ENCODE measurements at places on chromosomes 12 and 14.

GRCh38 chr12:94575024-94575423, 75.3 kb downstream of the TMCC3 start:
- no peak for DNase-seq

DNA sequence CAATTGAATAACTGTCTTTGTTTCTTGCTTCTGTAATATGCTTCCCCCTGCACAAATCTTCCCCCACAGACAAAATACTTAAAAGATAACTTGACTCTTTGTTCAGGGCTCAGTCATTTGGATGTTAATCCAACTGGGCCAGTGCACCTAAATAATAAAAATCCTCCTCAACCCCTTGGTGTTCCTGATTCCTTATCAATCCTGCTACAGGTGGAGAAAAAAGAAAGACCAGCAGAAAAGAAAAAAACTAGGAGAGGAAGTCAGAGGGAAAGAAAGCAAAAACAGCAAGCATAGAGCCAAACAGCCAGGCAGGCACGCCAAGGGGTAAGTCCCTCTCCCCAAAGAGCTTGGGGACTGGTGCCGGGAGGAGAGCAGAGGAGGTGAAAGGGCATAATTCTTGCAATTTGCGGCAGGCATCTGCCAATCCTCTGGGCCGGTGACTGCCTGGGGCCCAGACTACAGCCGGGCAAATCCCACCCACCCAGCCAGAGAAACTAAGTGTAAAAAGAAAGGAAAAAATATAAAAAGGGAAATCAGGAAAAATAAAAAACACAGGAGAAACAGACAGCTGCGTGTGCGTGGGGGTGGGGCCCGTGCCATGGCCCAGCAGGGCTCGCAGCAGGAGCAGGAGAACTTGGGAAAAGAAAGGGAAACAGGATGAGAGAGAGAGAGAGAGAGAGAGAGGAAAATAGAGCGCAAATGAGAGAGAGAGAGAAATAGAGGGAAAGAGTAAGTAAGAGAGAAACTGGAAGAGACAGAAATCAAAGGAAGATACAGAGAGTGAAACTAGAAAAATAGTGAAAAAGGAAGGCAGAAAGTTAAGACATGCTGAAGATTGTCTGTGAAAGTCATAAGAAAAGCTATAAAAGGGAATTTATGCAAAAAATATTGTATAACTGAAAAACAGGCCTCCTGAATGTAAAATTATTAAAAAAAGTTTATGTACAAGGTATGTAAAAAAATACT, 21.4 kb downstream of the KLRK1 start:
- DNase-seq, result no peak

DNA sequence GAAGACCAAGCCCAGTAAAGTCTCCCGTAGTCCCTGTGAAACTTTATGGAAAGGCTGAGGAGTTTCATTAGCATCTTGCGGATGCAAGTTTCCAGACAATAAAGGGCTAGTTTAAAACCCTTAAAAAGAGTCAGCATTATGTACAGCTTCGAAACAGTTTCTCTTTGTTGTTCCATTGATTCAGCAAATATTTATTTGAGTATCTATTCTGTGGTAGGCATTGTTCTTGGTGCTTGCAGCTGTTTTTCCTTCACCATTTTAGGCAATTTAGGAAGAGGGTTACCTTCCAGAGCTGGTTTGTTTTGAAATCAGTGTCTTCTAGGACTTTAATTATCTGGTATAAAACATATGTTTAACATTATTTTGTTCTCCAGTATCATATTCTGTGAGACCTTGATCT, 1.5 kb downstream of the SLIRP start:
- DNase-seq, result no peak

DNA sequence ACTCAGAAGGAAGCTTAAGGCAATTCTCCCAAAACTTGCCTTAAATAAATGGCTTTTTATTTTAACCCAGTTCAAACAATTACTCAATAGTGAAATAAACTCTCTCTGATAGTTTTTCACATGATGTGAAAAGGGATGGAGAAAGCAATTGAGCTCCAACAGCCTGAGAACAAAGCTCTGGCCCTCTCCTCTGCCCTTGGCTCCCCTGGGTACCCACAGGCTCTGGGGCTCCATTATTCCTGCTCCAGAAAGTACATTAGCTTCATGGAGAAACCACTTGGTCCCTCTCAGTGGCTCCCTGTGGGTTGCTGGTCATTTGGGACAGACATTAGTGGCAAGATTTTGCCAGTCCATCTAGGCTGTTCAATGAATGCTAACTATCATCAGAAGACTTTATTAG, 242.8 kb downstream of the ATP23 start:
- no peak for DNase-seq

- DNase-seq, result no peak
These were observed 112.6 kb downstream of the RBM19 start for GRCh38 chr12:113853491-113853890.

DNA sequence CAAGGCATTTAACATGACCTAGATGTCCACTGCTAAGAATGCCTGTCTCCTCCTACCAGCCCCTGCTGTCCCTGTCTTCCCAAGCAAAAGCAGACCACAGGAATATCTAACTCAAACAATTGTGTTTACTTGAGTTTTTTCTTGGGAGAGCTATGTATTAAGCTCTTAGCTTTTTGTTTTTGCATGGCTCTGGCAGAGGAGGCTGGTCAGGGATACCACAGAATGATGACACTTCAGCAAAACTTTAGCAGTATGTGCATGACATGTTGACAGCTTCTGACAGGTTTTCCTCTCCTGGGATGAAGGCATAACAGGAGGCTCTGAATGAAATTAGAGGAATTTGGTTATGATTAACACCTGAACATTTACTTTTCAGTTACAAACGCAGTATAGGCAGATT, 6.9 kb downstream of the TMBIM6 start:
- no peak for DNase-seq

DNA sequence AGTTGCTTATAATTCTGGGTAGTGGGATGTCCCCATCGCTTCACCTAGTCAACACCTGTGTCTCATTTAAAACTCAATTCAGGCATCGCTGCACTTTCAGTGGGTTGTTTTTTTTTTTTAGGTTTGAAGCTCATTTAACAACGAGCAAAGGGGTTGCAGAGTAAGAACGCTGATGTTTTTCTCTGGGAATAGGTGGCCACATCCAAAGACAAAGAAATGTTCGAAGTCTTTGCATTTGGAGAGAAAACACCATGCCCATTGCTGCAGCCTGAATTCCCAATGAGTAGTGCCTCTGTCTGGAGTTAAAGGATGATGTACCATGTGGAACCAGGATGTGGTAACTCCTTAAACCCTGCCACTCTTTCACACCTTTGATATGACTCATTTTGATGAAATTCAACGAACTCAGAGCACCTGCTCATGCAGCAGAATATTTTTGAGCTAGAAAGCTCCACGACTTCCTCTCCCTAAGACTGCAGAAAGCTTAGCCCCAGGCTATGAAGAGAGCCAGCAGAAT, 35.1 kb upstream of the BATF start:
- DNase-seq, result no peak

DNA sequence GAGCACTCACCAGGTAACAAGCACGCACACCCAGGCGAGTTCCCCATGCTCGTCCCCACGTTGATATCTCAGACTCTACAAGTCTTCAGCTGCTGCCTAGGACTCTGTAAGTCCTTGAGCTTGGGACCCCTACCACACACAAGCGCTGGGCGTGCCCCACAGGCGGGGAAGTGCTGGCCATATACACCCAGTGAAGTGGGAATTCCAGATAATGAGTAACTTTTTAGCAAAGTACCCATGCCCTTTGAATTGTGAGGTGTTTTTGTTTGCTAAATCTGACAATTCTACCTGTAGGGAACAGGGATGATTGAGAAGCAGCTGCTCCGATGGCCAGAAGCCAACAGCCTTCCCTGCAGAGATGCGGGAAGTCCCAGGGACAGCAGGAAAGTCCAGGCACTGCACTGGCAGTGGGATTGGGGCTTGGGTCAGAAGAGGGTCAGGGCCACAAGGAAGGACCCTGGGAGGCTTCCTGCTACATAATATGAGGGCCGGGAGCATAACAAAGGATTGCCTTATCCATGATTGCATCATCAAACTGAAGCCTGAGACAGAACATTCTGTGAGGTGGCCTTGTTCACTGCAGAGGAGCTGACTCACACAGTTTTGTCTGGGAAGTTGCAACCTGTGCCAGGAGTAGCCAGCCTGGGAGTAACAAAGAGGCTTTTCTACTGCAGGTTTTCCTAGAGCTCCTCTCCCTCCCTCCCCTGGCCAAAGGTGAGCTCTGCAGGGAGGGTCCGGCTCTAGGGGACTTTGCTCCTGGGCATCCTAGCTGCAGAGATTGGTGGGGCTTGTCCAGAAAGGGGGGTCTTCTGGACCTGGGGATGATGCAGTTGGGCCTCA, 13.2 kb upstream of the SERPINA3 start:
- DNase-seq, result no peak

DNA sequence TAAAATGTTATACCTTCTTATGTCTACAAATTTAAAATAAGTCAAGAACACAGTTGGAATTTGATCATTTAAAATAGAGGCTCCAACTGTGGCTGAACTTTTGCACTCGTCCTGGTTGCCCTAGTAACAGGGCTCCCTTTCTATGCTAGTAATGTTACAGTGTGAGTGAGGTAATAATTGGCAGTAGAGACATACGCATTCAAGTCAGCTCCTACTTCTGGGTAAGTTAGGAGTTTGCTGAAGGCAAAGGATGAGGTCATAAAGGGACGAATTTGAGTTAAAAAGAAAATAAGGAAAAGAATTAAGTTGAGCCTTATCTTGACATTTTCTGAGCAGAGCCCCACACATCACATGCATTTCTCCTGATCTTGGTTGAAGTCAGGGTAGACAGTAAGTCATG, 129.1 kb downstream of the TMEM117 start:
- no peak for DNase-seq

DNA sequence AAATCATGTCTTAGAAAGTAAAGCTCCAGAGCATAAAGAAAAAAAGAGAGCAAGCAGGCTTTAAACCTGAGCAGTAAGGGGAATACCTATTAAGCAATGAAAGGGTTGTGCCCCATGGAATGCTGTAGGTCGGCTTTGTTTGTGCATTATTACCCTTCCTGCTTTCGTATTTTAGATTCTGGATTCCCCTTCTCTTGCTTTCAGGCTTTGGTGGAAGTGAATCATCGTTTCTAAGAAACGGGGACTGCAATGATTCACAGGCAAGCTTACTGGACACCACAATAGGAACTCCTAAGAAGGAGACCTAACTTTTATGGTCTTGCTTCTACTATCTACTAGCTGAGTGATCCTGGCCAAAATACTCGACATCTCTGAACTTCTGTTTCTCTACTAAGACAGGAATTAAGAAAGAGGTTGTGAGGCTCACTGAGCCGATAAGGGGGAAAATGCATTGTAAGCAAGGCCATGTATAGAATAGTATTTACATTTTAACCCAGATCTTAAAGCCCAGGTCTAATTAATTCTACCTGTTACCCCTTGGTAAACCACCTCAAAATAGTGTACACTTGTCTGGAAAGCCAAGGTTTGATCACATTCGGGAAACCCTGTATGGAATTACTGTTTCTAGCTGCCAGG, 1.2 kb upstream of the BMAL2 start:
- DNase-seq, result peak; percentile 7

GRCh38 chr14:91521061-91521640, 11.0 kb upstream of the PPP4R3A start:
- DNase-seq, result no peak

DNA sequence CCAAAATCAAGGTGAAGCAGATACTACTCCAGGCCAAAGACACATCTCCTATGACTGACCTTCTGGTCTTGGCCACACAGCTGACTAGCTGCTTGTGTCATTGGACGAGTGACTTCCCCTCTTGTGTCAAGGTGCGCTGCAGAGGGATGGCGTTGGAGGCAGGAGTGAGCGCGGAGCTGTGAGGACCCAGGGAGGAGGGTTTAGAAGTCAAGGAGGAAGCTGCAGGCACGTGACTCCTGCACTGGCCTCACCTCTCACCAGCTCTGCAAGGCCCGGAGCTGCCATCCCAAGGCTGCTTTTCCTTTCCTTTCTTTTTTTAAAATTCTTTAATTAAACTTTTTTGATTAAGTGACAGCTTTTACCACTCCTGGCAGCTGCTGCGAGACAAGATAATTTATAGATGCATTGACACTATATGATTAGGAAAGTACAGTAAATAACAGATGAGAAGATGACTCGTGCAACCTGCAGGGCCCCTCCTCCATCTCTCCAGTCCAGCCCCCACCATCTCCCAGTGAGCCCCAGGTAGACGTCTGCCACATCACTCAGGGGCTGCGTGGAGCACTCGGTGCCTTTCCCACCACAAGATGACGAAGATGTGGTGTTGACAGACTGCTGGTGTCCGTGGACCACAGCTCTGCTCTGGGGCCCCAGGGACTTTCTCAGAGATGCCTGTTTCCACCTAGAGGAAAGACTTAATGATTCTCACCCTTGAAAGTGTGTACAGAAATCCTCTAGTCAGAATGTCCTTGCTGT, 350.6 kb downstream of the CACNA1C start:
- DNase-seq, result no peak

GRCh38 chr12:3172124-3173007, 95.2 kb downstream of the TSPAN9 start:
- no peak for DNase-seq

- DNase-seq, result no peak
These were observed 55.5 kb upstream of the FLRT2 start for GRCh38 chr14:85474431-85474830.

DNA sequence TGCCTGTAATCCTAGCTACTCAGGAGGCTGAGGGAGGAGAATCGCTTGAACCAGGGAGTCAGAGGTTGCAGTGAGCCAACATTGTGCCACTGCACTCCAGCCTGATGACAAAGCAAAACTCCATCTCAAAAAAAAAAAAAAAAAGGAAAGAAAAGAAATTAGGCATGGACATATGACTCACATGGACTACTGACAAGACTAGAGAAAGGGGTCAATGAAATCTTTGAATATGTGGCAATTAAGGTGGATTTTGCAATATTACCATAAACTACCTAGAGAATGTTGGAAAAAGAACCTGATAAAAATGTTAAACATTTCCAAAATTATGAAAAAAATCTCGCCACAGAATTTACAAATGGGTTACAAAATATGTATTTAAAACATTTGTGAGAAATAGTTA, 873.6 kb downstream of the C12orf50 start:
- no peak for DNase-seq

- DNase-seq, result no peak
These were observed 72.1 kb upstream of the SRSF5 start for GRCh38 chr14:69694730-69695281.

GRCh38 chr14:36264107-36264506, 56.3 kb downstream of the MBIP start:
- no peak for DNase-seq

DNA sequence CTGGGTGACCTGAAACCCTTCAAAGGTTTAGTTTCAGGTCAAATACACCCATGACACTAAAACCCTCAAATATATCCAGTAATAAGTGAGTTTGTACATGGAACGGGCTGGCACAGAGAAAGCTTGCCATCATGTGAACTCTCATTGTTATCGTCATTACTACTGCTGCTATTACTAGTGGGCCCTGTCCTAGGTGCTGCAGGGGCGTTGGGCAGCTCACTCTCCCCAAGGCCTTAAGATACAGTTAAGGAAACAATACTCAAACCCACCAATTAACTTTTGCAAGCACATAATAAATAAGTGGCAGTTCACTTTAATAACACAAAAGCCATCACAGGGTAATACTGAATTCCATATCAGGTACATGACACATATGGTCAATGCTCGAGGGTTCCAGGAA, 71.3 kb downstream of the SPTB start:
- DNase-seq, result no peak

GRCh38 chr12:113092607-113093408, 36.3 kb downstream of the DTX1 start:
- peak; percentile 66 for DNase-seq

- peak; percentile 32 for DNase-seq
These were observed 17.6 kb upstream of the PLEKHH1 start for GRCh38 chr14:67515386-67516079.
